ENCODE measurements at places on chromosomes 2 and 18.

- DNase-seq = no peak
These were observed 90.0 kb downstream of the CDH2 start for GRCh38 chr18:28086670-28087552.

DNA sequence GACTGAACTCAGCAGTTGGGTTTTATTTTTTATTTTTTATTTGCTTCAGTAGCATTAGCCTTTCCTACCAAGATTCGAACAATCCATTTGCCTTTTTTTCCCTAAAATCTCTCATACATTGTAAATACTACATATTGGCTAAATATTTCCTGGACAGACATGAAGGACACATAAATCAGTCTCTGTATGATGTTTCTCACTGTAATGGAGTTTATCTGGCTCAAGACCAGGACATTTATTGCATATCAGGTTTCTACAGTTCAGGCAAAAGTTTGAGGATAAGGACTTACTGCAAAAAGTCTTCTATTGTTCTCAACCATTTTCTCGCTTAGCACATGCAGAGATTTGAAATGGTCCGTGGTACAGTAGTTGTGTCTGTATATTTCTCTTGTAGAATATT lies 3.3 kb downstream of the CLUL1 start:
- no peak for DNase-seq

DNA sequence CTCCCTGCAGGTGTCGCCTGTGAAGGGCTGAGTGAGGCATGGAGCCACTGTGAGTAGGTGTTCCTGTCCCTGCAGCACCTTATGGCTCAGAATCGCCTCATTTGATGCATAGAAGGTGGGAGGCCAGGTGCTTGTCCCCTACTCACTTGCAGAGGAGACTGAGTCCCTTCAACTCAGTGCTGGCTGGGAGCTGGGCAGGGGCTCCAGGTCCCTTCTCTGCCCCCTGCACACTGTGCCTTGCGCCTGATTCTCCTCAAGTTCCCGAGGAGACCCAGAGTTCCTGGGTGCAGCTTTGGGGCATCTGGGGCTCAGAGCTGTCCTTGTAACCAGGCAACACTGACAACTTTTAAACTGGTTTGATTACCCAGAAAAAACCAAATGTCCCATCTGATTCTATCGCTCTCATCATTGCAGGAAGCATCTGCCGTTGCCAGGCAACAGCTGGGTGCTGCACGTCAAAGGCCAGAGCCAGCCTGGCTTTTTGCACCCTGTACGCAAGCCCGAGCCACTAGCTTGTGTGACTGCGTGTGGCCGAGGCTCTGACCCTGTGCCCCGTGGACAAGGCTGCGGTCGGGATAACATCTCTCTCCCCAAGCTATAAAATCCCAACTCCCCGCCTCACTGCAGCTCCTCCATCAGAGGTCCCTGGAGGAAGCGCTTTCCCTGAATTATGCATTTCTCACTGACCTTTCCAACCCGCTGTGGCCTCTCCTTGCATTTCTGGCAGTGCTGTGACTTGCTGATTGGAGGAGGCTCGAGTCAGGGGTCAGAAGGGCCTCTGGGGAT lies 130.8 kb upstream of the HDAC4 start:
- DNase-seq = no peak

- DNase-seq = no peak
These were observed 70.5 kb downstream of the CLHC1 start for GRCh38 chr2:55161295-55162210.

GRCh38 chr2:58051445-58051844 lies 4.8 kb downstream of the VRK2 start:
- no peak for DNase-seq

DNA sequence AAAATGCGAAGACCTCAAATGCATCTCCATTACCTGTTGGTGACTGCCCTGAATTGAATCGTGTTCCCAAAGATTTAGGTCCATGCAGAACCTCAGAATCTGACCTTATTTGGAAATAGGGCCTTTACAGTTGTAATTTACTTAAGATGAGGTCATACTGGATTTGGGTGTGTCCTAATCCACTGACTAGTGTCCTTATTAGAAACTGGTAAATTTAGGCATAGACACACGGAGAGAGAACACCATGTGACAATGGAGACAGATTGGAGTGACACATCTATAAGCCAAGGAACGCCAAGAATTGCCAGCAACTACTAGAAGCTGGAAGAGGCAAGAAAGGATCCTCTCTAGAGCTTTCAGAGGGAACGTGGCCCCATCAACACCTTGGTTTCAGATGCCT lies 203.1 kb downstream of the SMAD2 start:
- no peak for DNase-seq

- no peak for DNase-seq
These were observed 202.1 kb upstream of the TNP1 start for GRCh38 chr2:217061916-217062505.

DNA sequence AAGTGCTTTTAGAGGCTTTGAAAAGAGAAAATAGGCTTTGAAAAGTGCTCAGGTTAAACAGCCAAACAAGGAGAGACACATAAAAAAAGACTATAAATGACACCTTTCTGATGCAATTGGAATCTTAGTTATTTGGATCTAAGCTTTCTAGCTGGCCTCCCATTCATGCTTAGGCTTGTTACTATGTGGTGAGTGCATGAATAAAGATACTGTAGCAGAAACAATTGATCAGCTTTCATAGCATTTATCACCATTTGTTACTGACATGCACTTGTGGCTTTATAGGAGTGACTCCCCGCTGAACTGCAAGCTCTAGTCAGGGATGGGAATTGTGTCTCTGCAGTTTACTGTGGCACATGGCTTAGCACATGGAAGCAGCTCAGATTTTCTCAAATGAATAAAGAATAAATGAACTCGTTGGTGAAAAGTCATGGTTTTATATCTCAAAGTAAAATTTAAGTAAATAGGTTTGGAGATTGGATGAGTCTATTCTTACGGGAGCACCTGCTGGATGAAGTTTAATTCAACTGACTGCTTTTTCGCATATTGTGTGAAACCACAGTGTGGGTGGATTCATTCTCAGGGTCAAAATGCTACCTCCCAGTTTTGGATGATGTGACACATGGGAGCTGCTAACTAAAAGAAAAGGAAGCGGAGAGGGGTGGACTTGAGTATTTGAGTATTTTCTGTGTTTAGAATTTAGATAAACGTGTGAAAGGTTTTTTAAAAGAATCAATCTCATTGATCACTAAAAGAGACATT lies 91.1 kb upstream of the NOL4 start:
- no peak for DNase-seq

- no peak for DNase-seq
These were observed 11.4 kb upstream of the KCNJ13 start for GRCh38 chr2:232787806-232788205.

DNA sequence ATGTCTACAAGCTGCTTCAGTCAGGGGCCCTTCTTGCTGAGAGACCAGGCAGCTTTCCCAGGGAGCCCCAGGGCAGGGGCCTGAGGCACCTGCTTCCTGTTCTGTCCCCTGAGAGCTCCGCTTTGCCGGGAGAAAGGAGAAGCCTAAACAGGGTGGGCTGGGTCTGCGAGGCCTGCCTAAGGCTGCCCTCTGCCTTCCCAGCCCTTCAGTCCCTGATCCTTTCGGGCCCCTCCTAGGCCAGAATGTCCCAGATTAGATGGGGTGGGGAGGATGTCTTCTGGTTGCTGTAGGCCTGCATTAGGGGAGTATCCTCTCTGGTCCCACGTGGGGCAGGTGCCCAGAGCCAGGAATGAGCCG lies 72.4 kb downstream of the TGOLN2 start:
- no peak for DNase-seq

Measured in activated T-helper 1 cell treated with anti-CD3 and anti-CD28 coated beads, Interleukin-2, amount 50 U/mL, for 16 hours (primary cell).